Vagina (tissue), 2 donors: ENCODE measurements at places on chromosomes 5 and 9.

DNA sequence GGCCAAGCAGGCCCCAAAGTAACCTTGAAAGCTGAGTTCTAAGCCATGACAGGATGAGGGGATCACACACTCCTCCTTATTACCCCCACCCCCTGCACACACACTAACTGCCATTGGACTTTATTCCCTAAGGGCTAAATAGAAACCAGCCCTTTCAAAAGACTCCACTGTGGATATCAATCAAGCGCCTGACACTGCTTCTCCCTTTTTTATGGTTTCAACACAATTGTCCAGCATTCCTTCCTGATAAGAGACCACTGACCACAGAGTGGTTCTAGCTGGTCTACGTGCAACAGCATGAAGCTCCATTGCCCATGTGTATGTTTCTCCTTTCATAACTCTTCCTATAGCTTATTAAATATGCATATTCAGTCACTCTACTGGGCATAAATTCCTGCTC, 34.7 kb downstream of the PAEP start:
- DNase-seq = no peak

DNA sequence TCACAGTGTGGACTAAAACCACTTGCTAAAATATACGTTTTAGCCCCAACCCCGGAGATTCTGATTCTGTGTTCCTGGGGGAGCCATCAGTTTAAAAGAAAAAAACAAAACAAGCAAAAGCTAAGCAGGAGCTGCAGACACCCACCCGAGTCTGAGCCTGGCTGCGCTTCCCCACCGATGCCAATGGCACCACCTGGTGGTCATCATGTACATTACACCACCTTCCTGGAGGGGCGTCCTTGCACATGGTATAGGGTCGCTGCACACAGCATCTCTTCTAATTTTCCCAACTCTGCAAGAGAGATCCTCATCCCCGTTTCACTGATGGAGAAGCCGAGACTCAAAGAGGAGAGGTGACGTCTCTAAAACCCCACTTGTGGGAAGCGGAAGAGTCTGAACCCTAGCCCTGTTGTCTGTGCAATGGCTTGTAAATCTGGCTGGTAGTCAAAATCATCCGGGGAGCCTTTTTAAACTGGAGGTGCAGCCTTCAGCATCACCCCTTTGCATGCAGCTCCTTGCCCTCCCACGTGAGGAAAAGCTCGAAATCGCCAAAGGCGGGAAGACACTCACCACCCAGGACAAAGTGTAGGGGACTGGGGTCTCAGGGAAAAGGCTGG, 23.1 kb upstream of the CNOT6 start:
- no peak for DNase-seq

GRCh38 chr5:31758803-31759425, 120.0 kb downstream of the PDZD2 start:
- no peak for DNase-seq

- no peak for DNase-seq
Measured at GRCh38 chr5:33711094-33711679, 180.6 kb downstream of the ADAMTS12 start.

DNA sequence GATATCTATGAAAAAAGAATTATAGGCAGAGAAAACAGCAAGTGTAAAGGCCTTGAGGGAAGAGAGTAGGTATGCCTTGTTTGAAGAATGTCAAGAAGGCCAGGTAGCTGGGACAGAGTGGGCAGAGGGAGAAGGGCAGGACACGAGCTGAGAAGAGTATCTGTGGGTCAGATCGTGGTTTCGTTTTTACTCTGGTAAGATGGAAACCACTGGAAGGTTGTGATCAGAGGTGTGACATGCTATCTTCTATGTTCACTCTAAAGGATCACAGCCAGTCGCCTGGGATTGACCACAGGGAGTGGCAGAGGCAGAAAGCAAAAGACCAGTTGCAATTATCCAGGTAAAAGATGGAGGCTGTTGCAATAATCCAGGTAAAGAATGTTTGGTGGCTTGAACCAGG, 12.6 kb upstream of the ARHGAP26 start:
- no peak for DNase-seq

DNA sequence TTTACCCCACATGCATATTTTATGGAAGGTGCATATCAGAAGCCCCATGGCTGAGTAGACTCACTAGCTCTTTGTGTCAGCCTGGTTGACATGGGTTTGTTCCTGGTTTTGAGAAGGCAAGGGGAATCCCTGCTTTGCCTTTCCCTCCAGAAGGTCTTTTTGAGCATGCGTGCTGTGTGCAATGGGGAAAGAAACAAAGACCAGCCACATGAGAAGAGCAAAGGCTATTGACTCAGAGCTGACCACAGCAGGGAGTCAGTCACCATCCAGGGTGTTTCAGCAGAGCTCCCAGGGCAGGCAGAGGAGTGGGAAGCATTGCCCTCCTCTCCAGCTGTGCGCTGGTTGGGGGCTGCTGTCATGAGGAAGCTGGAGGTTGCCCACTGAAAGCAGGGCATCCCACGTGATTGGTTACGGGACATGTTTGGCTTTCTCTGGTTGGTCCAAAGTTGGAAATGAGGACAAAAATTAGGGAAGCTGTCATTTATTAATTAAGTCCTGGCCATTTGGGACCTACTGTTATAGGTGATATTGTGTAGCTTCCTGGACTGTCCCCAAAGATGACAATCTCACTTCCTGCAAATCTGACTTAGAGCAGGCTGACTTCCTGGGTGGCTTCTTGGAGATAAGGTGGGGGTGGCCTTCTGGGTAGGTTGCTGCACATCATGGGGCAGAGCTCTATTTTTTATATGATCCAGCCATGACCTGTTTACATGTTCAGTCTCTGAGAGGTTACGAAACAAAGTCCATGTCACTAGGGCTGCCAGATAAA, 48.9 kb upstream of the TDRD7 start:
- no peak for DNase-seq

DNA sequence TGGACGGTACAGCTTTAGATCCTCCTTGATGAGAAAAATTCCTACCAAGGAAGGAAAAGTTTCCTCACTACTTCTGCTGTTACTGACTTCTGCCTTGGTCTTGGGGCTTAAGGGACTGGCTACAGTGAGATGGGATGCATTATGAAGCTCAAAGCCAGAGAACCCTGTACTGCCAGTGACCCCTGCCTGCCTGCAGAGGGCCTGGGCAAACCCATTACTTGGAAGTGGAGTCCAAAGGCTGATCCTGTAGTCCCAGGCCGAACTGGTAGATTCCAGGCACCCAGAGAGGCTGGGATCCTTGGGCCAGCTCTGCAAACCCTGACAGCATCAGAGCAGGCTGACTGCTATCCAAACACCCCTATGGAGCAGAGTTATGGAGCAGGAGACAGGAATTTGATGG, 25.7 kb upstream of the NR5A1 start:
- DNase-seq = no peak

DNA sequence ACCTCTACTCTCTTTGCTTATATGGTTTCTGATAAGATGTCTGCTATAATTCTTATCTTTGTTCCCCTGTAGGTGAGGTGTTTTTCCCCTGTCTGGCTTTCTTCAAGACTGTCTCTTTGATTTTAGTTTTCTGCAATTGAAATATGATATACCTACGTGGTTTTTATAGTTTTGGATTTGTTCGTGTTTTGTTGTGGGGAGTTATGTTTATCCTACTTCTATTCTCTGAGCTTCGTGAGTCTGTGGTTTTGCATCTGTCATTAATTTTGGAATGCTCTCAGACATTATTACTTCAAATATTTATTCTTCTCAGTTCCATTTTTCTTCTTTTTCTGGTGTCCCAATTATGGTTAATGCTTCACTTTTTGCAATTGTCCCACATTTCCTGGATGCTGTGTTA, 521.3 kb downstream of the KCTD16 start:
- no peak for DNase-seq

DNA sequence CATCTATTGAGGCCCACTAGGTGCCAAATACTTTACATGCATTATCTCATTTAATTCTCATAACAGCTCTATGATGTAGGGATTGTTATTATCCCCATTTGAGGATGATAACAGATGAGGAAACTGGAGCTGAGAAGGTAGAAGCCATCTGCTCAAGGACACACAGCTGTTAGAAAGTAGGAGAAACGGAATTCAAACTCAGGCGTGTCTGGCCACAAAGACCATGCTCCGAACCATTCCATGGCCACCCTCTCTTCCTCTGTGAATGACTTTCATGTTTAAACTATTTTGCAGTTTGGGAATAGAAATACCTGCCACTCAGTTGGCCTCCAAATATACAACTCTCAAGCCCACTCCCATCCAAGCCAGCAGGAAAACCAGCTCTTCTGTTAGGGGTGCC, 87.6 kb upstream of the ANKRD55 start:
- no peak for DNase-seq

GRCh38 chr5:60349891-60350415, 350.0 kb downstream of the DEPDC1B start:
- no peak for DNase-seq

- DNase-seq = no peak
Measured at GRCh38 chr5:108541836-108542235, 159.9 kb upstream of the FBXL17 start.

GRCh38 chr5:154771383-154771901, 16.3 kb downstream of the LARP1 start:
- DNase-seq = no peak

- no peak for DNase-seq
Measured at GRCh38 chr5:40680741-40681362, 1.1 kb downstream of the PTGER4 start.

GRCh38 chr9:137454145-137454596, 5.0 kb downstream of the NSMF start:
- DNase-seq = no peak

GRCh38 chr5:124747791-124748686, 1.6 kb upstream of the ZNF608 start:
- DNase-seq = no peak
